ENCODE measurements at places on chromosomes 4 and X.

- no peak for DNase-seq
Measured at GRCh38 chrX:44061968-44062614, 88.9 kb upstream of the NDP start.

GRCh38 chrX:139795196-139795595 is 87.2 kb upstream of the MCF2 start:
- DNase-seq = no peak

DNA sequence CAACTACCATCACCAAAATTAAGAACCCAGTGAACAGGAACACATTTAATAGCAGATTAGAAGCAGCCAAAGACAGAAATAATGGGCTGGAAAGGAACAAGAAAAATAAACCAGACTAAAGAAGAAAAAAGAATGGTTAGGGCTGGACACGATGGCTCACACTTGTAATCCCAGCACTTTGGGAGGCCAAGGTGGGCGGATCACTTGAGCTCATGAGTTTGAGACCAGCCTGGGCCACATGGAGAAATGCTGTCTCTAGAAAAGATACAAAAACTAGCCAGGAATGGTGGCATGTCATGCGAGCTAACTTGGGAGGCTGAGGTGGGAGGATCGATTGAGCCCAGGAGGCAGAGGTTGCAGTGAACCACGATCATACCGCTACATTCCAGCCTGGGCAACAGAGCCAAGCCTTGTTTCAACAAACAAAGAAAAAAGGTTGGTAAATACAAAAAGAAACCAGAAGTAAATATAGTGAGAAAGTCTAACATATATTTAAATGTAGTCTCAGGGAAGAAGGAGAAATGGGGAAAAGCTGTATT is 102.0 kb downstream of the AFAP1 start:
- DNase-seq = no peak

GRCh38 chr4:107404591-107405300 is 315.3 kb downstream of the PAPSS1 start:
- no peak for DNase-seq

GRCh38 chrX:148161701-148162100 is 180.6 kb downstream of the FMR1NB start:
- no peak for DNase-seq

DNA sequence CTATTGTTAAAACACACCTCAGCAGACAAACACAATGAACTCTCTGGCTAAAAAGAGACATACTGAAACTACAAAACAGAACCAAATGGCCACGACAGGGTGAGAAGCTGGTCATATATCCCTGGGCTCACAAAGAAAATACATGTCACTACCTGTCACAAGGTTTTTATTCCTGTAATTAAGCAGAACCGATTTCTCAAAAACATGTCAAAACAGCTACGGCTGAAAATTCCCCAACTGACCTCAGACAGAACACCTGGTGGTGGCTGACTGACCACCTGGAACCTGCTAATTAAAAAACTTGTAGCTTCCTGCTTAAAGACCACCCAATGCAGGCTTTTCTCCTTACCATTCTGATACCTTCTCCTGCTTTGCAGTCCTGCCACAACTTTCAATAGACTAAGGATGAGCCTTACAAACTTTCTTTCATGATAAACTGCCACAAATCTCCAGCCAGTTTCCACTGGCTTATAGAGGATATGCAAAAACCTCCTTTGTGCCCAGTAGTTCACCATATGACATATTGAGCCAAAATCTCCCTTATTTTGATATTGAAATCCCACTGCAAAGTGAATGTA is 571.9 kb downstream of the SPOCK3 start:
- no peak for DNase-seq
